Thymus (tissue), 14 donors: ENCODE measurements at places on chromosomes 4 and X.

DNA sequence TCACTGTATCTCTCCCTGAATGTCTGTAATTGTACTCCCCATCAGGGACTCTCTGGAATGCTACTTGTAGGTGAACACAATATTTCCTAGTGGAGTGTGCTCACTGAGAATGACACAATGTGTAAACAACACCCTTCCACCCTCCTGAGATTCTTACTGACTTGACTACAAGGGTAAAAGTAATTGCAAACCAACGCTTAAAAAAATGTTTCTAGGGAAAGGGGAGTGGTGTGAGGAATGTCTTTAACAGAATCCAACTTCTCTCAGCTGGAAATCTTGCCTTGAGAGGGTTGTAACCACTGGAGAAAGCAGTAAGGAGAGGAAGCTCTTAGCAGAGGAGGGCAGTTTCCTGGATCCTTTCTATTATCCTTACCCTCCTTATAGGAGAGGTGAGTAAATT lies 5.1 kb upstream of the RAPGEF2 start:
- DNase-seq = no peak

DNA sequence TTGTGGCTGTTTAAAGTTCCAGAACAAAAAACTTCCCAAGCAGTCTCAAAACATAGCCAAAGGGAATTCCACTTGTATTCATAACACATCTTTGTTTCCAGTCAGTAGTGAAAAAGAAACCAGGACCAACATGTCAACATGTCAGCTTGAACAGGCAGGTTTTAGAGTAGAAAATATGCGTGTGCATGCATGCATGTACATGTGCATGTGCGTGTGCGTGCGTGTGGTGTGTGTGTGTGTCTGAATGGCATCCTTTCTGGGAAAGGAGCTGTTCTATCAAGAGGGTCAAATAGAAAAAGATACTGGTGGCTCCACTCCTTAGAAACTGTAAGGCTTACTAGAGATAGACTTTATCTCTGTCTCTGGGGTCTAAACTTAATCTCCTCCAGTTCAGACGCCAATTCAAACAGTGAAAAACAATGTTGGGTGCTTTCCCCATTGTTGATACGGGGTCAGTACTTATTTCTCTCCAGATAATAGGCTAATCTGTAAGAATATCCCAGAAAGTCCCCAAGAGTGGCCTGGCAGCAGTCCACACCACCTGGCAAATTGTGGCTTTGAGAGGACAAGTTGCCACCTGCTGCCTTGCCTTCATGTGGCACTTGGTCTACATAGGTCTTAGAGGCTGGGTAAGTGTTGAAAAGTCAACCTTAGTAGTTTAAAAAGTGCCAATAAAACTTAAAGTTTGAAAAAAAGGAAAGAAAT lies 110.4 kb downstream of the SCD5 start:
- DNase-seq = no peak

DNA sequence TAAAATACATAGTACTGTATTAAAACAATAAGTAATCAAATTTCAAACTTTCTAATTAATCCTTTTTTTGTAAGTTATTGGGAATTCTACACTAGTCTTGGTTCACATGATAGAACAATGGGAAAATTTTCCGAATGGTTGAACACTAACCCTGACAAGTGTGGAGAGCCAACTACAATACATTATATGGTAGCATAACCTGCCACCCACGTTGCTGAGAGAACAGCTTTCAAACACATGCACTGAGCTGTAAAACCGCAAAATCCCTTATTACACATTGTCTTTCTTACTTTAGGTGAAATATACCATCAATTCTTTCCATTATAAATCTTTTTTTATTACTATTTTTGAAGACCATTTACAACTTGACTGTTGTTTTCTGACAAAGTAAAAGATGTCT lies 54.7 kb downstream of the ANAPC10 start:
- DNase-seq = no peak

GRCh38 chr4:71814433-71814832 lies 30.6 kb upstream of the GC start:
- DNase-seq = no peak

GRCh38 chrX:119646515-119646914 lies 40.3 kb upstream of the NKRF start:
- no peak for DNase-seq

DNA sequence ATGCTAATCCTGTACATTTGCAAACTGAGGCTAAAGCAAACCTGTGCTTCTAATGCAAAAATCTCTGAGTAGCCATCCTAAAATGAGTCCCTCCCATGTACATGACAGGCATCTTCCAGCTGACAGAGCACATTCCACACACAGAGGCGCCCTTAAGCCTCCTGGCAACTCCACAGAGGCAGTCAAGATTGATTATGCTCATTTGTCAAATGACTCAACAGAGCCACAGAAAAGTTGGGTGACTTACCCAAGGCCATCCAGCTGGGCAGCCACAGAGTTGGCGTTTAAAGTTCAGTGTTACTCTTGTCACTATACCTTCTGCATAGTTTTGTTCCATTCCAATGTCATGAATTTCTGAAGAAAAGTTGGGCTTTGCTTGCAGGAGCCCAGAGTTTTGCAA lies 394.6 kb upstream of the FGF13 start:
- DNase-seq = no peak

- no peak for DNase-seq
Measured at GRCh38 chr4:164442180-164442579, 311.8 kb upstream of the SMIM31 start.

DNA sequence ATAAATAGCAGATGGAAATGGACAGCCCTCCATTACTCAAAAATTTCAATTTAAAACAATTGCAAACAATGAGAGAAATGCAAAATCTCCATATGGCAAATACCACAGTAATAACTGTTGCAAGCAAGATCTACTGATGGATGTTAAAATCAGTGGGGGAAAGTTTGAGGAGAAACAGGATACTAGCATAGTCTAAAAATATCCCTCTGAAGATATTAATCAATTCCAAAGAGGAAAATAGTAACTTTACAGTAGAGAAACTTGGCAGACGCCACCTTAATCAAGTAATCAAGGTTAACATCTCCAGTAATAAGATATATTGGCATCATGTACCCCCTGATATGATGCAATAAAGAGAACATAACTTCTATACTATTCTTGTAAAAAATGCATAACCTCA lies 344.8 kb downstream of the ZNF674 start:
- DNase-seq = no peak

GRCh38 chr4:119189638-119190037 lies 22.9 kb upstream of the USP53 start:
- no peak for DNase-seq

- no peak for DNase-seq
Measured at GRCh38 chrX:20664774-20665173, 398.1 kb upstream of the RPS6KA3 start.

GRCh38 chr4:81307991-81308390 lies 93.0 kb upstream of the PRKG2 start:
- no peak for DNase-seq

DNA sequence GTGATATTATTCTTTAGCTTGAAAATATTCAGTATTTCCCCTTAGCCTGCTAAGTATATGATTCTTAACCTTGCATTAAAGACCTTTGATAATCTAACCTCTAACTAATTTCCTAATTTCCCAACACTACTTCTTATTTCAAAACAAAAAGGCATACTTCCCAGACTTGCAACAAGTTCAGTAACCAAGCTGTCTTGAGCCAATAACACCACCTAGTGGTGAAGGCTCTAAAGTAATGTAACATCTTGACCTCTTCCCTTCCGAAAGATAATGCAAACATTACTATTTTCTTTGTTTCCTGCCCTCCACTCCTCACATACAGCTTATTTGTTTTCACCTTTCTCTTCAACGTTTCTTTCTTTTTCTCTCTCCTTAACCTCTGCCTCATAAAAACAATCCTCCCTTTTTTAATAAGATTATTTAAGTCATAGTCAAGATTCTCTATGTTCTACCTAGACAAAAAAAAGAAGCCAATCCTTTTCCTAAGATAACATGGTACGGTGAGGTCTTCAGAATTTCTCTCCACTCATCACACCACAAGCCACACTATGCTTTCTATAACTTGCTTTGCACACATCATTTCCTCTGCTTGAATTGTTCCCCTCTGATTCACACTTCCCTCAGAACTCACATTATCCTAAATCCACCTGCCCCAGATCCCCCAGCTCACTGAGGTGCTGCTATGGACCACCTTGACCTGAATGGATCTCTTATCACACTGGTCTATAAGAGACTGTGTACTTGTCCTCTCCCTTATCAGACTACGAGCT lies 3.5 kb downstream of the FAT1 start:
- no peak for DNase-seq

GRCh38 chr4:85457752-85458467 lies 17.0 kb upstream of the ARHGAP24 start:
- no peak for DNase-seq

DNA sequence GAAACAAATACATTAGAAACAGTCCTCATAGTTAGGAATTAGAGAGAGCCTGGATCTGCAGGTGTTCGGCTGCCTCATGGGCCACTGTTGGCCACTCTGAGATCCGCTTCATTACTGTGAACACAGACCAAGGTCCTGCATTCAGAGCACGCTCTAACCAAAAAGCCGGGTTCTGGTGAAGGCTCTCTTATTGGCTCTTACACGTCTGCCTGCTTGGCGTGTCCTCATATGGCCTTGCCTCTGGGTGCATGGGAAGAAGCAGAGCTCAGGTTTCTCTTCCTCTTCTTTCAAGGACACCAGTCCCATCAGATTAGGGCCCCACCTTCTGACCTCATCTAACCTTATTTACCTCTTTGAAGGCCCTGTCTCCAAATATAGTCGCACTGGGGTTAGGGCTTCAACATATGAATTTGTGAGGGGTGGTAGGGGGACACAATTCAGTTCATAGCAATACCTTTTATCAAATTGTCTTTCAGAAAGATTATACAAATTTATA lies 37.1 kb upstream of the ELF2 start:
- no peak for DNase-seq

- no peak for DNase-seq
Measured at GRCh38 chr4:41792166-41792565, 43.6 kb upstream of the PHOX2B start.

- DNase-seq = no peak
Measured at GRCh38 chr4:108851366-108851765, 88.5 kb upstream of the ETNPPL start.

DNA sequence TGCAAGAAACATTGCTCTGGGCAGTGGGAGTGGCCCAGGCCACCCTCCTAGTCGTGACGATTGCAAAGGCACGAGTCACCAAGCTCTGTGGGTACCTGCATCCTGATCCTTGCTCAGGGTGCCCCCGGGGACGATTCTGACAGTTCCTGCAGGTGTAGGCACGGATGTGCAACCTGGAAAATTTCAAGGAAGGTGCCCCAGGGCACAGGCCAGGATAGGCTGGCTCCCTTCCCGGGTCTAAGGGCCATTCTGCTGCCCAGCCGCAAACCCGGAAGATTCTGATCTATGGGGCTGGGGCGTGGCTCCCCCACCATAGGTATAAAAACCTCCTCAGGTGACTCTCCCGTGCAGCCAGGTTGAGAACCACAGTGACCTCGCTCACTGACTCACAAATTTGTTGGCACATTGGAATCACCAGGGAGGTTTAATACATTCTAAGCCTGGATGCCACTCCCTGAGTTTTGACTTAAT lies 228.5 kb downstream of the PTTG2 start:
- DNase-seq = no peak
